ENCODE measurements at places on chromosomes 16 and 17.
A peak's percentile ranks its signal among the peaks of the same experiment; 100 is the strongest.

GRCh38 chr17:40017422-40018080 is 2.3 kb downstream of the CSF3 start:
- DNase-seq = no peak

DNA sequence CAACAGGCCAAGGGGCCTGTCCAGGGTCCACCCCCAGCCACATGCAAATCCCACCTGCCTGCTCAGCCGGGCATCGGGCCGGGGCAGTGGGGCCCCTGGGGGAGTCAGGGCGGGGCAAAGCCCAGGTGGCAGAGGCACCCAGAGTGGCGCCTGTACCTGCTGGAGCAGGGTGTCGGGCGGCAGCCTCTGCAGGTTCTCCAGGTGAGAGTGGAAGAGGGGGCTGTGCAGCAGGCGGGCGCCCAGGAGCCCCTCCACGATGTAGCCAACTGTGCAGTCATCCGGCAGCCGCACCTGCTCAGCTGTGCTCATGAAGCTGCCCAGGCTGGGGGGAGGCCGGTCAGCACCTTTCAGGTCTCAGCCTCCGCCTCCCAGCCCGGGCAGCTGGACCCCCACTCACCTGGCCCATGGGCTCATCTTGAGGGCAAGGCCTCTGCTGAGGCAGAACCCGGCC is 2.1 kb downstream of the RFNG start:
- no peak for DNase-seq

DNA sequence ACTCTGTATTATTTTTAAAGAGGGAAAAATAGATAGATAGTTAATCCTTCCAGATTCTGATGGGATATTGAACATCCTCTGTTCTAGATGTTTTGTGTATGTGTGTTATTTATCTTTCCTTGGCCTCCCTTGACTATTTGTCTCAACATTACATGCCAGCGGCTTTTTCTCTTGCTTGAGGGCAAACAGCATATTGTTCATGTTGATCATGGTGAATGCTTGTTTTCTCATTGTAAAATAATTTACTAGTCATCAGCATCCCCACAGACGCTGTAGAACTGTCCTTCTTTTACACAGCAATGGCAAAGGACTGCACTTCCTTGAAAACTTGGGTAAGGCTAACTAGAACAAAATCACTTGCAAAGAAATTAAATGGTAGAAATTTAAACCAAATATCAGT is 1376.4 kb upstream of the GOT2 start:
- no peak for DNase-seq

- DNase-seq = peak; percentile 100
Observed at GRCh38 chr16:22190081-22190775, 15.8 kb upstream of the EEF2K start.

DNA sequence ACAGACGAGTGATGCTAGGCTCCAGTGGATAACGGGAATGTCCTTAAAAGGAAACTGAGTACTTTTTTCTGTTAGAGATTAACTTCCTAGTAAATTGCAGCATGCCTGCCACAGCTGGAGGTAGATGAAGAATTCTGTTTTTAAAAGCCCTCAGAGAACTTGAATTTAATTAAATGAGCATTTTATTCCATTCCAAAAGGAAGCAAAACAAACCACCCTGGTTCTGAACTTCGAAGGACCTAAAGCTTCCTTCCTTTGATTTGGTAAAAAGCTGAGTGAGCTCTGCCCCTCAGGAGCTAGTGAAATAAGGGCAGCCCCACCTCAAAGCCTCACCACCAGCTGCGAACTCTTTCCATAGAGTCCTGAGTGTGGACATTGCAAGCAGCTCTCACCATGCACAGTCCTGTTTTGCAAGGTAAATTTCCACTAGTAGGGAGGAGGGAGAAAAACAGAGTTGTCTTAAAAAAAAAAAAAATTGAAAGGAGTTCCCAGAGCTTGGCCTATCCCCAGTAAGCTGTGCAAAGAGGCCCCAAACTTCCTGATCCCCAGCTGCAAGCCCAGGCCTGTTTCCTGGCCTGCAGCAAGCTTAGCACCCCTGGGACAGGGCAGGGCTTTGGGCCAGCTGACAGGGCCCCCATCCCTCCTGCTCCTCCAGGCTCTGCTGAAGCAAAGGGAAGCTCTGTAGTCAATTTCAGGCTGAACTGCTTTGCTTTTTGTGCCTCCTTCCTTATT is 11.2 kb downstream of the CHD9NB start:
- DNase-seq = peak; percentile 75

DNA sequence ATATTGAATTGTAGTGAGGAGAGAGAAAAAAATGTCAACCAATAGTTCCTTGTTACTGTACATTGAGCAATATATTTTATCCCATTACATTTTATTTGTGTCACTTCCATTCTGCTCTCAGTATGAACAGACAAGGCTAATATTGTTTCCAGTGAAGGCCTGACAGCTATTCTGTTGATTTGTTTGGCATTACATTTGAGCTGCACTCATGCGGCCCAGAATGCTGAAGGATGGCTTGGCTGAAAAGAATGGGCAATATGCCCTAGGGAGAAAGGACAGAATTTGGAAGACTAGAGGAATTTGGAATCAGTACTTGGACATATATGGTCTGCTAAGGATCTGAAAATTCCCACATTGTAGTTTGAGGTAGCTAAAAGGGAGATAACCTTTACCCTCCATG is 1294.4 kb downstream of the CDH8 start:
- no peak for DNase-seq

- DNase-seq = no peak
Observed at GRCh38 chr17:29577385-29578211, 9.1 kb downstream of the TP53I13 start.

DNA sequence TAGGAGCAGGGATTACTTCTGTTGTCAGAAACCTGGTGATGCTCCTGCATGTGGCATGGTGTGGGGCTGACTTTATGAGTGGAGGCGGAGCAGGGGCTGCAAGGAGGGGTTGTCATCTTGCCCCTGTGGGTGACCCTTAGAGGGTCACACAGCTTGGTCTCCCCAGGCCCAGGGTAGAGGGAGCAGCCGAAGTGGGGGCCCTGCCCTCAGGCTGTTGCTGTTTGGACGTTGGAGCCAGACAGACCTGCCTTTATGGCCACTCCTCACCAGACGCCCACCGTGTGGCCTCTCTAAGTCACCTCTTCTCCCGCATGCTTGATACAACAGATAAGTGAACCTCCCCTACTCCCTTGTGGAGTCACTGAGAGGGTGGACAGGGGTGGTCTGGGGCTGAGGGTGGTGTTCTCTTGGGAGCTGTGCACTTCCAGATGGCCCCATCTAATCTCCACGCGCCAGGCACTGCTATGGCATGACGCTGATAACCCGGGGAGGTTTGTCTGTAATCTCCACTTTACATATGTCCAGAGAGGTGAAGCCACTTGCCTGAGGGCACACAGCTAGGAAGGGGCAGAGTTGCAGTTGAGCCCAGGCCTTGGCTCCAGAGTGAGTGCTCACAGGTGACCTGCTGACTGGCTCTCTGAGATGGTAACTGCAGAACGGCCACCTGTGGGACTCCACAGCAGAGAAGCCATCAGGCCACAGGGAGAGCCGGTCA is 10.0 kb downstream of the MAP2K3 start:
- no peak for DNase-seq

DNA sequence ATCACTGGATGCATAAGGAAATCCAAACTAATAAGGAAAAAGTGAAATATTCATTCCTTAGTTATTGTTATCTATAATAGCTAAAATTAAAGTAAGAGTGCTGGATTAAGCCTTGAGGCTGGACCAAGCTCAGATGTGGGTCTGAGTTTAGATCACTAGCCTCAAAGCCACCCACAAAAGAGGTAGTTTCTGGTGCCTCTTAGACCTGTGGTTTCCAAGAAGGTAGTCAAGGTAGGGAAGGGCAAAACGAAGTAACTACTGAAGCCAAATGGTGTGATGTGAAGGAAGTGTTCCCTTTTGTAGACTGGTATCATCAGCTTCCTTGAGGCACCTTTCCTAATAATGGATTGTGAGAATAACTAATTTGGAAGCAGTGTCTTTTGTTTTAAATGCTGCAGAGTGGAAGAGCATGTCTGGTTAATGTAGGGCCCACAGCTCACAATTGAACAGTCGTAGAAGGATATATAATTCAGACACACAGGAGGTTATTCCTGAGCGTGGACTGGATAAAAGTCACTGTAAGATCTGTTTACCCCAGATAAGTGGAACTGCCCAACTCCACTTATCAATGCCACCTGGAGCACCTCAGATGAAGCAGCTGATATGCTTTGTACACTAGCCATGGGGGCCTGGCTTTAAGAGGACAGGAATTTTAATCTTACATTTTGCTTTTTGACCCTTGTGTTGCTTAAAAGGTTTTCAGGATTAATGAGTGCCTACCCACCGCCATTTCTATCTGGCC is 31.7 kb upstream of the LCMT1 start:
- DNase-seq = no peak

GRCh38 chr16:3861808-3862451 is 18.6 kb downstream of the CREBBP start:
- DNase-seq = peak; percentile 45

- DNase-seq = no peak
Observed at GRCh38 chr17:41417576-41418015, 6.8 kb downstream of the KRT37 start.

DNA sequence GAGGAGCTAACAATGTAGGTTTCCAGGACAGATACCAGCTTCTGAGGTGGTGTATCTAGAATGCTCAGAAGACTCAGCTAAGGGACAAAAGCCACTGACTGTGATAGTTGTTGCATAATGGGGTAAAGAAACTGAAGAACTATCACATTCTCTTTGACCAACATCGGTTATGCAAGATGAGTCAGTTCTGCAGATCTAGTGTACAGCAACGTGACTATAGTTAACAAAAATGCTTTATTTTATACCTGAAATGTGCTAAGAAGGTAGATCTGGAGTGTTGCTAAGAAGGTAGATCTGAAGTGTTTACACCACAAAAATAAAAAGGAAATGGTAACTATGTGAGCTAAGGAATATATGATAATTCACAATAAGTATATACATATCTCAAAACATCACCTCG is 2.5 kb downstream of the KRTAP9-6 start:
- DNase-seq = no peak

DNA sequence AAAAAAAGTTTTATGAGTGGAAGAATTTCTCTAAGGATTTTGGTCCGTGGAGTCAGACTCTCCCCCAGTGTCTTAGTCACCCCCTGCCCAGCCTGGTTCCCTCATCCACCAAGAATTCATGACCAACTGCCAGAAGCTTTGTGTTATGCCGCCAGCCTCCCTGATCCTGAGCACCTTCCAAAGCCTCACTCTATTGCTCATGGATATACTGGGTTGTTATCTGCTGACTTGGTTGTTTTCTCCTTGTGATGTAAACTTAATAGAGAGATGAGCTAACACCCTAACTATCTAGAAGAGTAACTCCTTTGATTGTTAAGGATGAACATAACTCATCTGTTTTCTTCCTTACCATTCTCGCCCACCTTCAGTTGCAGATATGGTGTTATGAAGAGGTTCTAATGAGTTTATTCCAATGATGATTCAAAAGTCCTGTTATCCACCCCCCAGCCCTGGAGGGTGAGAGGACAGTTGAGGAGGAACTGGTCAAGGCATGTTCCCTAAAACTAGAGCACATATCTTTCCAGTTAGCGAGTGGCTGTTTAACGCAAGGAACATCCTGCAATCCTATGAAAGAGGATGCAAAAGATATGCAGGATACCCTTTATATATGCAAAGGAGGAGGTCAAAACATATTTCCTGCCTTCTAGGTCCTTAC is 1.5 kb upstream of the PSMD3 start:
- peak; percentile 61 for DNase-seq

GRCh38 chr17:50844117-50844700 is 8.8 kb downstream of the WFIKKN2 start:
- DNase-seq = no peak

DNA sequence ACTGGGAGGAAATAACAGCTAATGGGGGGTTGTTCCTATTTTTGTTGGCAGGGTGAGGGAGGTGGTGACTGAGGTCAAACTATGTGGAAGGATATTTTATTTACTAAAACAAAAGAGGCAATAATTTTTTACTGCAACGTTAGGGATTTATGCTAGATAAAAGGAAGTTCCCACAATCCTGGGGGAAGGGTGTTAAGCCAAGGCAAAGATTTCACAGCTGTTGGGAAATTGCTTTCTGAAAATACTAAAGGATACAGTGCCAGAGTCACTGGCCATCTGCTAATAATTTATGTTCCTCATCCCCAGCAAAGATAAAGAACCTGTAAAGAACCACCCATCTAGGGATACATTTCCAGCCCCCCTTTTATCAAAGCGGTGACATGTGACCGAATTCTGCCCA is 756.0 kb upstream of the RBFOX1 start:
- no peak for DNase-seq

- no peak for DNase-seq
Observed at GRCh38 chr16:85986931-85987749, 88.2 kb downstream of the IRF8 start.

- peak; percentile 36 for DNase-seq
Observed at GRCh38 chr17:78921437-78921971, 3.7 kb downstream of the TIMP2 start.

GRCh38 chr17:61409301-61410112 is 9.9 kb downstream of the TBX2 start:
- DNase-seq = peak; percentile 94

GRCh38 chr16:70574595-70575271 is 51.1 kb downstream of the SF3B3 start:
- no peak for DNase-seq

GRCh38 chr17:43701318-43701743 is 39.6 kb upstream of the MEOX1 start:
- peak; percentile 59 for DNase-seq

DNA sequence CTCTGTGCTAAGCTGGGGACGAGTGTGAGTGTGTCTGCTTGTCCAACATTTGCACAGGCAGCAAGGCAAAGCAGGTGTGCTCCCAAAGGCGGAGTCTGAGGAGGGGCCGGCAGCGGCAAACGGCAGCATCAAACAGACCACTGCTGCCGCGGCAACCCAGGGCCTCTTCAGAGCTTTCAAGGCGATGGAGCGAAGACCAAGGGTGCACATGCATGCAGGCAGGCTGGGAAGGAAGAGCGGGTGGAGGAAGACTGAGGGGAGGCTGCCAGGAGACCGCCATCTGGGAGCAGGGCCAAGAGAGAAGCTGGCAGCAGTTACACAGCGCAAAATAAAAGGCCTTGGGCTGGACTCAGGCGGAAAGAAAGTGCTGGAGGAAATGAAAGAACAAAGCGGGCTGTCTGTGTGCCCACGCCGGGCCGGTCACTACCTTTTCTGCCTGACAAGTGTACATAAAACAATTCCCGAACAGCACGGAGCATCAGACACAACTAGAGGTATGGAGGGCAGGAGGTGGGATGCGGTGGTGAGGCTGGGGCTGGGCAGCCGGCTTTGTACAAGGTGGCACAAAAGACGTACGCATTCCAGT is 8.5 kb downstream of the TIMM22 start:
- DNase-seq = peak; percentile 33

DNA sequence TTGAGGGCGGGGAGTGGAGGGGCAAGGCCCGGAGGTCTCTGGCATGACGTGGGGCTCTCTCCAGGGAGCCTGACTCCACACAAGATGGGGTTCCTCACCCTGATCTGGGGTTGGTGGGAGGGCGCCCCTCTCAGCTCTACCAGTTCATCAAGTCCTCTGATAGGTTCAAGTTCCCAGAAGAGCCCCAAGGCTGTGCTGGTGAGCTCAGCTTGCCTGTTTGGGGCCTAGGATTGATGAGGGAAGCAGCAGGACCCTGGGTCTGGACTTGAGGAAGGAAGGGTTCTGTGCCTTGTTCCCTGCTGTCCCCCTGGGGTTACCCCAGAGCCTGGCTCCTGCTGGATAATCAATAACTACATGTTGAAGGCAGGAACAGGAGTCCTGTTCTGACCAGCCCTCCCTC is 3.5 kb downstream of the MGAT5B start:
- no peak for DNase-seq

Data from adipocyte (in vitro differentiated cells).